ENCODE measurements at places on chromosomes 7 and 10.

DNA sequence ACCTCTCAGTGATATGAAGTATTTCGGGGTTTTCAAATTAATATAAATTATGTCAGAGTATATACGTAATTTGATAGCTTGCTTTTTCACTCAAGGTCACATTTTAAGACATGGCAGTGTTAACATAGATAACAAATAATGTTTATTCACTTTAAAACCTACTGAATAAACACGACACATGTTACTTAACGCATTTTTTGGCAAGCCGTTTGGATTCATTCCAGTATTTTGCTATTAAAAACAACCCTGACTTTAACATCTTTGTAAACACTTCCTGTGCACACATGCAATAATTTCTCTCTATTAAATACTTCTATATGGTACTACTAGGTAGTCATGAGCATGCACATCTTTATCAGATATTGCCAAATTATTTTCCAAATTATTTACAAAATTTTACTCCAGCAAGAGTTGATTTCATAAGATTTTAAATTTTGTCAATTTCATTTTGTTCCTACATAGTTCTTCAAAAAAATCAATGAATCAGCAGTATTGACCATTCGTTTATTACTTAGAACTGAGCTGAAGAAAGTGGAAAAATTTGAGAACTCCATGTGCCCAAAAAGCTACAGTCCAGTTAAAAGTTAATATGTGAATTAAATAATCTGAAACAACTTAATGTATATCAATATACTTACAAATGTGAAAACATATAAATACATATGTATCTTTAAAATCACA lies 26.8 kb upstream of the THSD7A start:
- no peak for DNase-seq

DNA sequence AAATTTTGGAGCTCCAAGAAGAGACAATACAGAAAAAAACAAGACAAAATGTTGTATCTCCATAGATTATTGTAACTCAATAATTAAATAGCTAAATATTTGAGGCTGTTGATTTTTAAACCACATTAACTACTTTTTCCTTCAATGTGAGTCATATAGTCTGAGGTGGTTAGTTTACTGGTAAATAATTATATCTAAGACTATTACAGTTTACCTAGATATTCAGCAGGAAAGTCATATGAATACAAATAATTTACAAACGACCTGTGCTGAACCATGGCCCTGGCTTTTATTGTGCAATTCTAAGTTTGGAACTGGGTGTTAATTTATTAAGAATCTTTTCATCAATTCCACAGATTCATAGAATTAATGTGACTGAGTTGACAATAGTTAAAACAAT lies 22.2 kb downstream of the CREB5 start:
- DNase-seq, result no peak

DNA sequence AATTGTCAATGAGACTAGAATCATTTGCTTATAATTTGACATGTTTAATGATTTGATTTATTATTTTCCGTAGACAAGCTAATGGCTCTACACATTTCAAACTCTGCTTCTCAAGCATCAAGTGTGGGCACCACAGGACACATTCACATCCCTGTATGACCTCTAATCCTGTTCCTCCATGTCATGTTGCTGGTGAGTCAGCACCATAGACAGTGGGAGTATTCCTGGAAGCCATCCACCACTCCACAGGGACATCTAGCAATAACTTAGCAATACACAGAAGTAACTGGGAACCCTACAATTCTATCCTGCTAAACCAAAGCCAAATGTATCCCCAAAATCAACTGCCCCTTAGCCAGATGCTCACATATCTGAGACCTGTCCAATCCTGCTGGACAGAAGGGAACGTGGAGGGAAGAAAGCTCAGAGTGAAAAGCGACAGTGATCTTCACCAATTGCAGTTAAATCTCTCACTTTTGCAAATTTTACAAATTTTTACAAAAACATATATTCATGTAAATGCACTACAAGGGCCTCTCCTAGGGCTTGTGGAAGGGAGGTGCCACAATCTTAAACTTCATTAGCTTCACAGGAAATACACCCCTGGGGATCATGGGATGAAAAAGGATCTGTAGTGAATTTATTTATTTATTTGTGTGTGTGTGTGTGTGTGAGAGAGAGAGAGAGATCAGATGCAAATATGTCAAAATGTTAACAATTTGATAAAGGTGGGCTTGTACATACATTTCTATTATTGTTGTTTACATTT lies 126.5 kb downstream of the GFRA1 start:
- DNase-seq, result no peak

GRCh38 chr10:62356447-62356846 lies 17.7 kb upstream of the ZNF365 start:
- no peak for DNase-seq

DNA sequence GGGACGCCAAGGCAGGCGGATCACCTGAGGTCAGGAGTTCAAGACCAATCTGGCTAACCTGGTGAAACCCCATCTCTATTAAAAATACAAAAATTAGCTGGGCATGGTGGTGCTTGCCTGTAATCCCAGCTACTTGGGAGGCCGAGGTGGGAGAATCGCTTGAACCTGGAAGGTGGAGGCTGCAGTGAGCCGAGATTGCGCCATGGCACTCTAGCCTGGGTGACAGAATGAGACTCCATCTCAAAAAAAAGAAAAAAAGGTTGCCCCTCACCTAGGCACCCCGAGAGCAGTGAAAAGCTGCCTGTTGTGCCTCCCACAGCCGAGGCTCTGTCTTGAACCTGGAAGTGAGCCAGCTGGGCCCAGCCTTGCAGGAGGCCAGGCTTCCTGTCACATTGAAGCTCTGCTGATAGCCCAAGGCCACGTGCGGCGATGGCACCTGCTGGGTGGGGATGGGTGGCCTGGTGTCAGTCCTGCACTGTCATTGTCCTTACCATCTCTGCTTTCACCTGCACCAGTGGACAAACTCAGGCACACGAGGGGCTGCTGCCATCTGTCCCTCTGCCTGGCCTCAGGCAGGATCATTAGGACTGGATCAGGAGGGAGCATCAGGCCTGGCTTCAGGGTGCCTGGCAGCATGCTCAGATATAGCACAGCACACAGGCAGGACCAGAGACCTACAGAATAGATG lies 37.8 kb downstream of the DNAJB12 start:
- DNase-seq, result no peak

- no peak for DNase-seq
These were observed 5.8 kb upstream of the AGR2 start for GRCh38 chr7:16810573-16810972.

DNA sequence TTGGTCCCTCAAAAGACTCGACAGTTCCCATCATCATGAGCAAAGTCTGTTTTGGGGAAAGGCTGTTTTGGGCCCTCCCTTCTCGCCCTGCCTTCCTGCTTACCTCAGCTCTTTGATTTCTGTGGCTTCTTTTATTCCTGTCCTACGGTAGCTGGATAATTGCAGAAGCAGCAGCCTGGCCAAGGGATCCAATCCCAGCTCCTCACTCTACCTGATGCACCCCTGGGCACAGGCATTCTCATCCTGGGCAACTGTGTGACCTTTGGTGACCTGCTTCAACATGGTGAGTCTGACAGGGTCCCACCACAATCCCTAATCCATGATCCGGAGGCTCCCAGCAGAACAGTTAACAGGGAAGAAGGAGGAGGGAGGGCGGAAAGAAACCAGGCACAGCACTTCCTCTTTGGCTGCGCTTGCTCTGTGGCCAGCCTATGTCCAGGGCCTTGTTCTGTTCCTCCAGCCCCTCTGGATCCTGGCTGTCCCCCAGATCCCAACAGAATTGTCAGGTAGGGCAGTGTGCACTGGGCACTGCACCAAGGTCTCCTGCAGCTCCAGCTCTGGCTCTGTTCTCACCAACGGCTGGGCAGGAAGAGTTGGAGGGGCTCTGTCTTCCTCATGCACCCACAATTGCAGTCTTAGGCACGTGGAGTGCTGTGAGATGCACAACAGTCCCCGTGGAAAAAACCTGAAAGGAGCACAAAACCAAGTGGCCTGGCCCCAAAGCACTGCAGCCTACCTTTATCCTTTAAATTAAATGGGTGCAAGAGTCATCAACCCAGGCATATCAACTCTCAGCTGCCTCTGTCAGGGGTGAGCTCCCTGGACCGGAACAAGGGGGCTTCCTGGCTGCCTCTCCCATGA lies 144.4 kb downstream of the PTPN20 start:
- no peak for DNase-seq

Measured in type B pancreatic cell (in vitro differentiated cells).